Right renal cortex interstitium (tissue), 3 donors: ENCODE measurements at places on chromosomes 2 and 18.

DNA sequence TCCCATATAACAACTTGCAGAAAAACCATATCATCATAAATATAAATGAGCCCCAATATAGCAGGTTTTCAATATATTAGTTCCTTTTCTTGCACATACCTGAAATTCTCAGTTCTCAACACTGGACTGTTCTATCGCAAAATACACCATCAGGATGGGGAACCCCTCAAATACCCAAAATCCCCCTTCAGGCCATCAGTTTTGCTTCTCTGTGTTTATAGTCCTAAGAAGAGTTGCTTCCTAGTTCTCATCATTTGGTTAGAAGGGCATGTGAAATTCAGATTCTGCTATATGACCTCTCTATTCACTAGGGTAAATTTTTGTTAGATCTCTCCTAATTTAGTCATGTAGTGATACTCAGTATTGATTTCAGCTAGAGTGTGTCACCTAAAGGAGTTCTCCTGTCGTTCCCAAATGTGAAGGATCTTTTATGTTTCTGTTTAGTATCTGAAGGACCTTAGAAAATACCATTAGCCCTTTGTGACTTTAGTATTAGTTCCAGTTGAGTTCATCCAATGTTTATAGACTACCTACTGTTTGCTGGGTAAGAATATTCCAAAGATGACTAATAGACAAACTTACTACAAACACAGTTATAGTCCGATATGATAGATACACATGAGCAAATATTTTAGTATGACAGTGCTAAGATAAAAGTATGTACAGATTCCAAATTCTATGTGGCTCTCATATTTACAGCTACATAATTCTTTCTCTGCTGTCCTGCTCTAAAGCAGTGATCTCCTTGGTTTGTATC lies 115.8 kb downstream of the TTC27 start:
- no peak for DNase-seq

DNA sequence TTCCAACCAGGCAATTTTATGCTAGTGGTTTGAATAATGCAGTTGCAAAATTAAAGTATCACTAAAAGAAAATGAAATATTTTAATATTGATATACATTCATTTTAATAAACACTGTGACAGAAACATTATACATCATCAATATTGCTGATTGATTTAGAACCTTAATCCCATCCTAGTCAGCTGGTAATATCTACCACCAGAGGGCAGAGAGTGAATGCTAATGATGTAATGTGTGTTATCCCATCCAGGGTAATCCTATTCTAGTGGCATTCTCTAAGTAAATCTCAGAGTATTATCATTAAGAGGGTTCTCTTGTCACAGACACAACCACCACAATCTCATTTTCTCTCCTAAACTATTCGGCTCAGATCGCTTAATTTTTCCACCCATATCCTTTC lies 477.4 kb downstream of the CPS1 start:
- no peak for DNase-seq

- no peak for DNase-seq
These were observed 82.3 kb downstream of the KCTD1 start for GRCh38 chr18:26466026-26466425.

GRCh38 chr2:176140513-176141317 lies 10.6 kb upstream of the HOXD4 start:
- no peak for DNase-seq

- no peak for DNase-seq
These were observed 21.2 kb downstream of the SH3BP4 start for GRCh38 chr2:234973008-234973407.

- no peak for DNase-seq
These were observed 946 bp upstream of the AGAP1 start for GRCh38 chr2:235492850-235493344.

DNA sequence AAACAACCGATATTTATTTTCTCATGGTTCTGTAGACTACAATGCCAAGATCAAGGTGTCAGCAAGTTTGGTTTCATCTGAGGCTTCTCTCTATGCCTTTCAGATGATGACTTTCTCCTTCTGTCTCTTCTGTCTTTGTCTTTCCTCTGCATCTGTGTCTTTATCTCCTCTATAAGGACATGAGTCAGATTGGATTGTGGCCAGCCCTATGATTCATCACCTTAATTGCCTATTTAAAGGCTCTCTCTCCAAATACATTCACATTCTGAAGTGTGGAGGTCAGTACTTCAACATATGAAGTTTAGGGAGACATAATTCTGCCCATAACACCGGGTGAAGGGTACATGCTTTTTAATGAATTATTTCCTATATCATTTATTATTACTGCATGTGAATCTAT lies 71.2 kb upstream of the CNTNAP5 start:
- no peak for DNase-seq

GRCh38 chr18:41501848-41502247 lies 453.2 kb upstream of the PIK3C3 start:
- DNase-seq: no peak

GRCh38 chr2:223729781-223730180 lies 107.6 kb downstream of the AP1S3 start:
- no peak for DNase-seq

DNA sequence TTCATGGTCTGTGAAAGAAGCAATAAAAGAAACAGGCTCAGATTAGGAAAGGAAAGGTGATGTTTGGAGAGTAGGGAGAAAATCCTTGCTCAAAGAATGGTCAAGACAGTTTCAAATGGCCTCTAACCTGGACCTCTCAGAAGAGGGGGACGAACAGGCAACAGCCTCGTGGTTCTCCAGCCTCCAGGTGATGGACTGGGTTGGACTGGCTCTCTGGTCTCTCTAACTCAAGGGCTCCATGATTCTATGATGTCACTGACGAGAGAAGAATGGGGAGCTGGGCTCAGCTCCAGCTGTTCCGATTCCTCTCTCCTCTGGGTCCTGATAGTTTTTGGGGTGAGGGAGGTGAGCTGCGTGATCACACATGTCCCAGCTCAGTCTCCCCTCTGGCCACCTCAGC lies at the start of gene C2orf74:
Gene C2orf74, plus strand, starts transcription at position 301 of the 400 bp plus-strand sequence. CDS start 327 bp downstream, outside the sequence.
- DNase-seq: no peak

GRCh38 chr2:14424478-14425390 lies 207.8 kb upstream of the LRATD1 start:
- DNase-seq: no peak

DNA sequence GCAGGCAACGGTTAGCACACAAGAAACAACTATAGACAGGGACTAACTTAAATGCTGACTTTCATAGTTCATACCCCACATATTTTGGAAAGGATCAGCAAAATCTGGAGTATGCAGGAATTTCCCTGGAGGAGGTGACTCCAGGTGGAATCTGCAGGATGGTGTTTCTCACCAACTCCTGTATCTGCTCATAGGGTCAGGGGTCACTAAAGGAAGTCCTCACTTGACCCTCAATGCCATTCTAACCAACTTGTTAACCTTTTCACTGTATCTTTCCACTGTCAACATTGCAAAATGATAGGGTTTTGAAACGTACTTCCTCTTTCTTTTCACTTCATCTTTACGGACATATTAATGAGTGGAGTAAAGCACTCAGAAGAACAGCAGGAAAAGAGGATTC lies 207.0 kb upstream of the CXCR4 start:
- no peak for DNase-seq

DNA sequence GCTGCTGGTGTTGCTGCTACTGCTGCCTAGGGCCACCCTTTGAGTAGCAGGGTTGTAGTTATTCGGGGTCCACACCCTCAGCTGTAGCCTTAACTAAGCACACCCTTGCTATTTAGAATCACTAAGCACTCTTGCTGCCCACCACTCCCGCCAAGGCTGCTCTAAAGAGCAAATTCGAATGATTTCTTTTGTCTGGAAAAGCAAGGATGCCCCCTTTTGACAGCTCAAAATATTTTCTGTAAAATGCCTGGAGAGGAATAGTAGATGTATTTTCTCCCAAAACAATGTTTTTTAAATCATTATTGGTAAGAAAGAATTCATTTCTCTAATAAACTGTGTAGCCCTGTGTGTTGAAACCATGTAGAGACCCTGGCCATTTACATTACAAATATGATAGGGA lies 80.8 kb upstream of the PAPOLG start:
- no peak for DNase-seq

DNA sequence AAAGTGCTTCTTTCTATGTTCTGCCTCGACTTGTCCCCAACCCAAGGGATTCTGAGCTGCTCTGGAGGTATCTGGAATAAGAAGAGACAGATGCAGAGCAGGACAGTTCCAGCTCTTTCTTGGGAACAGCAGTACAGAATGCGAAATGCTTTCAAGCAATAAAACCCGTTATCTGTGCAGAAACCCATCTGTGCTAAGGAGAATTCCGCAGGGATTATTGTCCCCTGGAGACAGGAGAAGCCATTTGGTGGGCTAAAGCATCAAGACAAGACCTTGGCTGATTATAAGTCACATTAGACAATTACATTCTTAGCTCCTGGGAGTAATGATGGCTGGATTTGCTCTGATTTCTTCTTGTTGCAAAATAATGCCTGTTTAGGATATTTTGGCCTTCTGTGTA lies 185.4 kb upstream of the GLI2 start:
- no peak for DNase-seq

DNA sequence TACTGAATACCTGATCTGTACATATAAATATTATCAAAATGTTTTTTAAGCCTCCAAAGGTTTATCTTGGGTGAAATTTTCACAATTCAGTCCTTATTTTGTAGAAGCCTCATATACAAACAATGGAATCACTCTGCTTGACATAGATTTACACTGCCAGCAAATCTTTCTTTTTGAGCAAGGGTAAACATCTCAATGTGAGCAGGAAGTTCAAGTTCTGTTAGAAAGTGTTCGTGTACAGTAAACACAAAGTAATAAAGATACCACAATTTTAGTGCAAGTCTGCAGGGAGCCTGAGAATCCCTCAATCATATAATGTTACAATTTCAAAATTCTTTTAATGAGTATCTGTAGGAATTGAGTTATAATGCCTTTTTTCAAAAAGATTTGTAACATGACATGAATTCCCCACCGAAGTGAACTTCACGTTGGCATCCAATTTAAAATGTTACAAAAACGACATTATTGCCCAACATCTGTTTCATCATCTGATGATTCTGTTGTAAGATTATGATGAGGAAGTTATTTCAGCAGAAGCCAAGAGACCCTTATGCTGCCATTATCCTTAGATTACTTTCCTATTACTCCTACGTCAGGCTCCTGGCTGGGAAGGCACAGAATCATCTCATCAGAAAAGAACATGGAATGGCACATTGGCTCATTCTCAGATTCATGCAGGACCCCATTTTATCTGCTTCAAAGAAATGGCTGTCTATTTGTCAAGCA lies 283.9 kb upstream of the ACVR2A start:
- DNase-seq: no peak

GRCh38 chr2:220521551-220521950 lies 894.1 kb downstream of the SLC4A3 start:
- DNase-seq: no peak

- no peak for DNase-seq
These were observed 404.7 kb upstream of the CDH2 start for GRCh38 chr18:28581521-28582071.

GRCh38 chr2:113232740-113233139 lies 46.0 kb downstream of the PAX8 start:
- DNase-seq: no peak

GRCh38 chr2:104092886-104093285 lies 761.0 kb upstream of the POU3F3 start:
- DNase-seq: no peak
